LoVo (cell line): ENCODE measurements at places on chromosomes 11 and 22.

GRCh38 chr22:49983148-49984042, 22.8 kb downstream of the PIM3 start:
- DNase-seq, result no peak

DNA sequence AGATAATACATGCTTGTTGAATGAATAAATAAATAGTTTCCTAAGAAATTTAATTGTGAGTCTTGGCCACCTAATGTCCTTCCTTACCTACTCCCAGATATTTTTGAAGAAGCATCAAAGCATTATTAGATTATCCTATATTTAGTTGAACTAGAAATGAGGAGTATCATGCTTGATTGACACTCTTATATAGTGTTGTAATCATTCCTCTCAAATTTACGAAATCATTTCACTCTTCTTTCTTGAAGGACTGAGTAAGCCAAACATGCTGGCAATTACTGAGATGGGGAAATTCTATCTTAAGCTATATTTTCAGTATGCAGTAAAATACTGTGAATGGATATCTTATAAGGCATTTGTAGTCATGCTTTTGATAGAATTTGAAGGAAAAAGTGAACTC, 189.0 kb downstream of the LUZP2 start:
- no peak for DNase-seq

GRCh38 chr11:134393638-134394037, 18.4 kb downstream of the B3GAT1 start:
- DNase-seq, result peak; percentile 5

DNA sequence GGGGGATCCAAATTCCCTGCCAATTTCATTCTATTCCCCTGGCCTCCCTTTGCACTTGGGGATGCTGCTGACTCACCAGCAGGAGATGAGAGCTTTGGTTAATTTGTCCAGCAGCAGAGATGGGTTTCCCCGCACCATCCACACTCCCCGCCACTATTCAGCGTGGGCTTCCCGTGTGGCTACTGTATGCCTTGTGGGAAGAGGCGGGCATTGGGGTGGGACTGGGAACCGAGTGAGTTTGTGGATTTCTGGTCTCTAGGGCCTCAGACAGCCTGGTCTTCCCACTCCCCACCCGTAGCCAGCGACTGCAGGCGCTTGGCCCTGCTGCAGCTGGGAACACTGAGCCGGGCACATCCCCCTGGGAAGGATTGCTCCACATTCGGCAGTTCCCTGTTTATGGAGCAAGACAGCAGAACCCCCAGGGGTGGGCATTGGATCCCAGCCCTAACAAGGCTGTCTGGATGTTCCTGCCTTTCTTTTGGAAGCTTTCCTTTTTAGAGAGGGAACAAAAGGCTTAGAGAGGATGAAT, 23.4 kb downstream of the KIAA1671 start:
- DNase-seq, result no peak

GRCh38 chr22:22327723-22328122, 83.1 kb downstream of the VPREB1 start:
- DNase-seq, result no peak

DNA sequence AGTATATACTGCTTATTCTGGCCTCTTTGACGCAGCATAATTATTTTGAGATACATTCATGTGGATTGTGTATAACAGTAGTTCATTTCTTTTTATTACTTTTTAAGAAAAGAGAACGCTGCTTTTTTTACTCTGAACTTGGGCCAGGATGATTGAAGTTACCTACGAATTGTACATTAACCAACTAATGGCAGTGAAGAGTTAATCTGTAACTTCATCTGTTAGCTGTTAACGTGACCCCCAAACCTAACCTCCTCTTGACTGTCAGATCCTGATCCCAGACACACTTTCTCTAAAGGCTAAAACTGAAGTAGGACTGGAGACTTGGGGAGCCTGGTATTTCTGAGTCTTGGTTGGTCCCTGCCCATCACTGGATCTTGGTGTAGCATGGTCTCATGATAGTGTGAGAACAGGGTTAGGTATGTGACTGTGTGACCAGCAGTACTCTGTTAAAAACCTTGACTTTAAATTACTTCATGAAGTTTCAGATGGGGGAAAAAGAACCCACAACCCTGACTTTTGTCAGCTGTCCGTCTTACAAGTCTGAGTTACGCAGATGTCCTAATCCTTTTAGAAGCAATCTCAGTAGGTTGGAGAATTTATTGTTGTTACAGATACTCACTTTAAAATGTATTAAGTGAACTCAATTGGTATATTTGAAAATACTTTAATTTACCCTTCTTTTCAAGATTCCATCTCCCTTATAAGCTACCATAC, 39.4 kb downstream of the C22orf31 start:
- no peak for DNase-seq

DNA sequence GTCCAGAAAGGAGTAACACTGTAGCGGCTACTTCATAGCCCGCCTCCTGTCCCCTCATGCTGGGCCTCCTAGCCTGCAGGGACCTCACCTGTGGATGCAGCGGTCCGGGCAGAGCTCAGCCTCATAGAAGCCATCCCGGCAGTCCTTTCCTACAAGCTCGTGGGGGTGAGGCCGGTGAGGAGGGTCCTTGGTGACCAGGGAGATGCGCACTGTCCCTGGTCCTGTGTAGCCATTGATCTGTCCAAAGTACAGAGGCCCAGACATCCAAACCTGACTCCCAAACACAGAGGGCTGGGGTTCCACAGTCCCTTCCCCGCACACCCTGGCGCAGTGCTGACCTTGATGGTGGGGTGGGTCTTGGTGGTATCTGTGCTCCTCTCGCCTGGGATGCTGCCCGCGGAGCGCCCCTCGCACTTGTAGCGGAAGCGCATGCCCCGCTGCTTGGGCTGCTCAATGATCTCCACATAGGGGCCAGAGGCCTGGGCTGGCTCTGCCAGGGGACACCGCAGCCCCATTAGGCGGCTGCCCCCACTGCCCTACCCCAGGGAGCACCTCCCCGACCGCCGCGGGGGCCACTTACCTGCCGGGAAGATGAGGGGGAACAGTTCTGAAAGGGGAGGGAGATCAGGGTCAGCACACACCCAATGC, 993 bp downstream of the RELA start:
- DNase-seq, result no peak

GRCh38 chr11:17570034-17570433, 23.0 kb downstream of the OTOG start:
- DNase-seq, result no peak

- no peak for DNase-seq
These were observed 44.7 kb upstream of the CXCR5 start for GRCh38 chr11:118838905-118839553.

DNA sequence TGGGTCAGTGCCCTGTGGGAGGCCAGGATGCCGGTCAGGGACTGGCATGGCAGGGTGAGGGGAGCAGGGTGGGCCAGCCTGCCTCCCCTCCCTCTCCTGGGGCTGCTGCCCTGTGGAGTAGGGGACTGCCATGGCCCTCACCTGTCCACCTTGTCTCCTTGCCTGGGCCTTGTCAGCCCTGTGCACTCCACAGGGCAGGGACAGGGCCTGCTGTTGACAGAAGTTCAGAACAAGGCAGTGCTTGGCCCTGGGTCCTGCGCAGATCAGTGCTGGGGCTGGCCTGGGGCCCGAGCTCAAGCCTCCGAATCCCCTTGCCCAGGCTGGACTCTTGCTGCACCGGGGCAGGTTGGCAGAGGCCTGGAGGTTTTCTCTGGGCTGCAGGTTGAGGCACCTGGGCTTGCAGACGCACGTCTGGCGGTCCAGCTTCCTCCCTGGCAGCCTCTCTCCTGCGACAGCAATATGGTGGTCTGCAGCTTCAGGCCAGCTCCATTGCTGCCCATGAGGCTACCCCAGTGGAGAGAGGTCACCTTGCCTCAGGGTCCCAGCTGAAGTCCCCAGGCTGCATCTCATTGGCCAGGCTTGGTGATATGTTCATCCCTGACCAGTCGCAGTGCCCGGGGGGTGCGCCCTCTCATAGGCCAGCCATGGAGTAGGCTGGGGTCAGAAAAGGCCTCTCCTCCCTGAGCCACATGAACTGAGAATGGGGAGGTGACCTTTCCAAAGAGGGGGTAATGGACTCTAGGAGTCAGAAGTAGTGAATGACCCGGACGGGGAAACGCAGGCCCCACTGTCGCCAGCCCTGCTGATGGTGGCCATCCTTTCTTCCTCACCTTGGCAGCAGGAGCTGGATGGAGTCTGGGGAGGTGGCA, 21.5 kb upstream of the CHKA start:
- DNase-seq, result no peak

- no peak for DNase-seq
These were observed 624.9 kb downstream of the ETS1 start for GRCh38 chr11:127962416-127962815.

DNA sequence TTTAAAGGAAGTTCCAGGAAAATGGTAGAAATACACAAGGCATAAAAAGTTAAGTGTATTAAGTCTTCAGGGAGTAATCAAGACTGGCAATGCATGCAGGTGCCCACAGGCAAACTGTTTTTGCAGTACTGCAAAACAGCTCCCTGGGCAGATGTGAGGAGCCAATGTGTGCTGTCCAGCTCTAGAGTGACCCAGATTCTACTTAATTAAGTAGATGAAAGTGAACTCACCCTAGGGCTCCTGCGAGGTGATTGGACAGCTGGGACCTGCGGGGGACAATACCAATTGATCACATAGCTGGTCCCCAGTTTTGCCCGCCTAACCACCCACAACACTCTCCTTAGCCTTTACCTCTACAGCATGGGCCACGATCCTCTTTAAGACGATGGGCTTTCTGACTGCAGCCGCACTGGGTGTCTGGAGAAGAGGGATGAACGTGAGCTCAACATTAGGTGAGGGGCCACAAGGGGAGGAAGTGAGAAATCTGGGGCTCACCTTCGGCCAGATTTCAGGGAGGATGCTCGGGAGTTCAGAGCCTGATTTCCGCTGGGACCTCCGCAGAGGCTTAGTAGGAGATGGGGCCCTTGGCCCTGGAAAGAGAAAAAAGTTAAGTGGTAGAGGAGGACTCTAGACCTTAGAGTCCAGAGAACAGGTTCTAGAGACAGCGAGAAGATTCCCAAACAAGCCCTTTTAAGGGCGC, 556 bp downstream of the CDCA5 start:
- DNase-seq, result no peak

GRCh38 chr11:2790568-2790921, 90.8 kb upstream of the KCNQ1OT1 start:
- DNase-seq, result no peak

GRCh38 chr11:72233056-72233772, 8.6 kb downstream of the INPPL1 start:
- no peak for DNase-seq
